ENCODE measurements at places on chromosomes 4 and X. TPM values are rescaled to one million over a fixed set of nuclear protein-coding genes. Genes with fewer than 3 reads are reported as not detected.

SPANXA1 gene
- total RNA-seq: not detected

MAGEA11 gene
- total RNA-seq: not detected

NDNF gene
- total RNA-seq: not detected

NLGN4X gene
- total RNA-seq: not detected

ITIH6 gene
- total RNA-seq: not detected

SLC2A9 gene
- total RNA-seq: 1.6 TPM

RIBC1 gene
- 0.36 TPM for total RNA-seq

SPANXC gene
- not detected for total RNA-seq

TBL1X gene
- total RNA-seq: 9.9 TPM

VSIG1 gene
- 0.72 TPM for total RNA-seq

DCAF12L1 gene
- 0.09 TPM for total RNA-seq

WNK3 gene
- 0.66 TPM for total RNA-seq

CNKSR2 gene
- total RNA-seq: not detected

TTC29 gene
- total RNA-seq: under 0.01 TPM

DGKK gene
- total RNA-seq: not detected

ADGRL3 gene
- 4.3 TPM for total RNA-seq

MGARP gene
- total RNA-seq: 32.9 TPM

TBC1D9 gene
- total RNA-seq: 58.6 TPM

MAGIX gene
- 1.0 TPM for total RNA-seq

NPY5R gene
- total RNA-seq: not detected

ABCE1 gene
- 142 TPM for total RNA-seq

CTAG2 gene
- total RNA-seq: not detected

ELF4 gene
- 12.2 TPM for total RNA-seq

FAM53A gene
- total RNA-seq: 1.3 TPM

PNMA6A gene
- 0.99 TPM for total RNA-seq

PHEX gene
- total RNA-seq: 0.85 TPM

MAGEA8 gene
- total RNA-seq: not detected

RPS6KA6 gene
- 0.19 TPM for total RNA-seq

FRMD7 gene
- not detected for total RNA-seq

USP51 gene
- total RNA-seq: 0.75 TPM

SERPINA7 gene
- total RNA-seq: not detected

TMEM185A gene
- total RNA-seq: 17.6 TPM

MAGEB1 gene
- not detected for total RNA-seq

RAB39B gene
- total RNA-seq: under 0.01 TPM

RAB33A gene
- total RNA-seq: 1.2 TPM

CRLF2 gene
- not detected for total RNA-seq

MAGEH1 gene
- 22.4 TPM for total RNA-seq

All from endothelial cell of coronary artery (primary cell).